NCI-H2081 treated with DMSO at 0.1 percent for 48 hours (cell line): ENCODE measurements at places on chromosomes 16 and 17.

- DNase-seq = no peak
Measured at GRCh38 chr17:76981545-76982295, 113.5 kb downstream of the MGAT5B start.

GRCh38 chr16:386641-387156 lies 4.9 kb upstream of the PGAP6 start:
- DNase-seq = no peak

DNA sequence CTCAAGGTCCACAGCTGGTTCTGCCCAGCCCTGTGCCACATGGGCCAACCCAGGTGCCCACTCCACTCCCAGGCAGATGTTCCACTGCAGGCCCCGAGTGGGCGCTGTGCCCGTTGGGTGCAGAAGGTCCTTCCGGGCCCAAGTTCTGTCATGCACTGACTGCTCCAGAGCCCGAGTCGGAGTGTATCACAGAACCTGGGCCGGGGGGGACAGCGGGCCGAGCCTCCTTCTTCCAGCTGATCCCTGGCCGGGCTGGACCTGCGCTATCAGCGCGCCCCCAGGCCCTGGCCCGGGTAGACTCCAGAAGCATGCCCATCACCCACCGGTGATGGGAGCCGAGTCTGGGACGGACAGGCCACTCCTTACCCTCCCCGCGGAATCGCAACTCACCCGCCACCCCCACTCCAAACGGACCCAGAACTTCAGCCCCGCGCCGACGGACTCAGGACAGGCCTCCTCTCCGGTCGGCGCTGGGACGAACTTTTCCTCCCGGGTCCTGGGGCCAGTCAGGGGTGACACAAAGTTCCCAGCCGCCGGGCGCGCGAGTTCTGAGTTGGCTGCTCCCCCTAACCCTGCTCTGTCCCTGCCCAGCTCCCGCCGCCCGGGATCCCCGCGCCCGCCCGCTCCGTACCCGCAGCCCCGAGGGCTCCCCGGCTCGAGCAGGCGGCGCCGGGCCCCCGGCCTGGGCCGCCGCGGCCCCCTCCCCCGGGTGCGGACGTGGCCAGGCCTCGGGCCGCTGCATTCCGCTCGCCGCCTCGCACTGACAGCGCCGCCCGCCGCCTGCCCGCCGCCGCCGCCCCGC lies at the start of gene COPZ2:
COPZ2 (minus strand) TSS at position 762 of the 802 bp plus-strand sequence; CDS start at position 742, 20 bp downstream.
- DNase-seq = no peak

DNA sequence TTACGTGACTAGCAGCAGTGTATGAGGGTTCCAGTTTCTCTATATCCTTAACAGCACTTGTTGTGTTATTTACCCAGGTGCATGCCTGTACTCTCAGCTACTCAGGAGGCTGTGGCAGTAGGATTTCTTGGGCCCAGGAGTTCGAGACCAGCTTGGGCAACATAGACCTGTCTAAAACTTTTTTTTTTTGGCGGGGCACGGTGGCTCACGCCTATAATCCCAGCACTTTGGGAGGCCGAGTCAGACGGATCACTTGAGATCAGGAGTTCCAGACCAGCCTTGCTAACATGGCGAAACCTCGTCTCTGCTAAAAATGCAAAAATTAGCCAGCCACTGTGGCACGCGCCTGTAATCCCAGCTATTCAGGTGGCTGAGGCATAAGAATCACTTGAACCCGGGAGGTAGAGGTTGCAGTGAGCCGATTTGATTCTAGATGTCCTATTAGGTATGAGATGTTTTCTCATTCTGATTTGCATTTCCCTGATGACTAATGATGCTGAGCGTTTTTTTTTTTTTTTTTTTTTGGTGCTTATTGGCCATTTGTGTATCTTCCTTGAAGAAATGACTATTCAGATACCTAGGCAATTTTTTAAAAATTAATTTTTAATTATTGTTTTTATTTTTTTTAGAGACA lies 13.4 kb downstream of the CASC3 start:
- DNase-seq = no peak

DNA sequence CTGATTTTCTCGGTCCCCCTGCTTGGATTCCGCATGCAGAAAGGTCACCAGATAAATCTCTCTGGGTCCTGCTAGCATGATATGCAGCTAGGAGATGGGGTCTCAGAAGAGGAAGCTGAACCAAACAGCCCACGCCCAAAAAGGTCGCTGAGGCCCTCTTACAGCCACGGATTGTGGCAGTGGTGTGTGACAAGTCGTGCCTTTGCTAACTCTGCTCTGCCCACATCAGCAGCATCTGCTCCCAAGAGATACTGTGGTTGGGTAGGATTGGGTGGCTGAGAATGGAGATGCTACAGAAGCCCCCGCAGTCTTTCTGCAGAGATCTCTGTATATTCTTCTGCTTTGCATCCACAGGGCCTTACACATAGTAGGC lies 15.2 kb upstream of the SKAP1 start:
- no peak for DNase-seq

GRCh38 chr16:77450790-77451487 lies 16.1 kb upstream of the ADAMTS18 start:
- peak; percentile 84 for DNase-seq

DNA sequence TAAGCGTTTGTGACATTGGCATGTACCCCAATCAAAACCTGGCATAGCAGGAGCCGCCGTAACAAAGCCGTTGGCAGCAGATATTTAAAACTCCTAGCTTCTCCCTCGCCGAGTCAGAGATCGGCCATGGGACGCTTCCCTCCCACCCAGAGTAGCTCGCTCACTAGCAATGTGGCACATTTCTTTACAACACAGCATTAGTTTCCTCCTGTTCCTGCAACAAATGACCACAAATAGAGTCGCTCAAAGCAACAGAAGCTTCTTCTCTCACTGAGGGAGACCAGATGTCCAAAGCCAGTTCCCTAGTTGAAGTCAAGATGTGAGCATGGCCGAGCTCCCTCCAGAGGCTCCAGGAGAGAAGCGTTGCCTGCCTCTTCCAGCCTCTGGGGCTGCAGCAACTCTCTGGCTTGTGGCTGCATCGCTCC lies 106.7 kb downstream of the RBFOX3 start:
- DNase-seq = no peak

DNA sequence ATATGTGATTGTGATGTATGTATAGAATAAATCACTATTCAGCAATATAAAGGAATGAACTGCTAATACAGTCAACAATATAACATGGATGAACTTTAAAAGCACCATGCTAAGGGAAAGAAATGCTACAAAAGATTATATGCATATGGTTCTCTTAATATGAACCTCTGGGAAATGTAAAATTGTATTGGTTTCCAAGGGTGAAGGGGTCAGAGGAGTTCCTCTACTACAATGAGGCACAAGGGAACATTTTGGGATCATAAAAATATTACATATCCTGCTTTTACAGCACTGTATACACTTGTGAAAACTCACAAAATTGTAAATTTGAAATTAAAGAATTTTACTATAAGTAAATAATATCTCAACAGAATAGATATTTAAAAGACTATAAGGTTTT lies 111.4 kb downstream of the CA10 start:
- no peak for DNase-seq
